ENCODE measurements at places on chromosomes 2 and 18.
A peak's percentile ranks its signal among the peaks of the same experiment; 100 is the strongest.

DNA sequence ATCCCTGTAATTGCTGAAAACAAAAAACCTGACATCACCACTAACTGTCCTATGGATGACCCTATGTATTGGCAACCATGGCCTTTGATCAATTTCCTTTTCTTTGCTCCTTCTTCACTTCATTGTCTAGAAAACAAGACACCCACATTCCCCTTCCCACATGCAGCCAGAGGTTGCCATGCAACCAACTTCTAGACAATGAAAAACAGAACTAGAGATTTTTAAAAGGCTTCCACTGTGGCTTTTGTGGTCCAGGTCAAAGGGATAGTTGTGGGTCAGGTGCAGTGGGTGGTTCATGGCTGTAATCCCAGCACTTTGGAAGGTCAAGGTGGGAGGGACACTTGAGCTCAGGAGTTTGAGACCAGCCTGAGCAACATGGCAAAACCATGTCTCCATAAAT lies 139.3 kb upstream of the DOK6 start:
- no peak for DNase-seq

DNA sequence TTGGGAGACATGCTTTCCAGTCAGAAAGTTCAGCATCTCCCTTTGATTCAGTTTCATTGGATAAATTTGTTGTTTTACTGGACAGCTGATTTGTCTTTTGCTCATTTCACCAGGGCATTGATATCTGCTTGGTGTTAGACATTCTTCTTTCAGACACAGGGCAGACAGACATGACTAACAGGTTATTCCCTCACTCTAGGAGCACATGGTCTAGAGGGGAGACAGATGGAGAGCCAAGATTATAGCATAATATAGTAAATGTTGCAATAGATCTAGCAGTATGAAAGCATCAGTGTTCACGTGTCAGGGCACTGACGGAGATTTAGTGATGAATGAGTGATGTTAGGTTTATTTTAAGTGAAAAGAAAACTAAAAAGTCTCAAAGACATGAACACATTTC lies 187.0 kb upstream of the CYRIA start:
- no peak for DNase-seq

DNA sequence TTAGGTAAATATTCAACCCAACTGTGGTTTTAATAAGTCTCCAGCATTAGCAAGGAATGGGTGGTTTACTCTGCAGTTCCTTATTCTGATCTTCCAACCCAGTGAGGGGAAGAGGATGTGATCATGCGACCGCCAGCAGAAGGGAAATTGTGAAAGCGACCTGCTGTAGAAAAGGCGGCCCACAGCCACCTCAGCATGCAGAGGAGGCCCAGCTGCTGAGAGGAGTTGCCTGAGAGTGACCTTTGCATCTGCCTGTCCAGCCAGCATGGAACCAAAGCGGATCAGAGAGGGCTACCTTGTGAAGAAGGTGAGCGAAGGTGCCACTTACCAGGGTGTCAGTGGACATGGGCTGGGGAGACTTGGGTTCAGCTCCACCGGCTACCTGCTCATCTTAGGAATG lies at the start of gene PLEK:
Gene PLEK, plus strand, starts transcription at position 196 of the 400 bp plus-strand sequence. Its CDS starts 70 bp downstream, at position 266.
- no peak for DNase-seq

DNA sequence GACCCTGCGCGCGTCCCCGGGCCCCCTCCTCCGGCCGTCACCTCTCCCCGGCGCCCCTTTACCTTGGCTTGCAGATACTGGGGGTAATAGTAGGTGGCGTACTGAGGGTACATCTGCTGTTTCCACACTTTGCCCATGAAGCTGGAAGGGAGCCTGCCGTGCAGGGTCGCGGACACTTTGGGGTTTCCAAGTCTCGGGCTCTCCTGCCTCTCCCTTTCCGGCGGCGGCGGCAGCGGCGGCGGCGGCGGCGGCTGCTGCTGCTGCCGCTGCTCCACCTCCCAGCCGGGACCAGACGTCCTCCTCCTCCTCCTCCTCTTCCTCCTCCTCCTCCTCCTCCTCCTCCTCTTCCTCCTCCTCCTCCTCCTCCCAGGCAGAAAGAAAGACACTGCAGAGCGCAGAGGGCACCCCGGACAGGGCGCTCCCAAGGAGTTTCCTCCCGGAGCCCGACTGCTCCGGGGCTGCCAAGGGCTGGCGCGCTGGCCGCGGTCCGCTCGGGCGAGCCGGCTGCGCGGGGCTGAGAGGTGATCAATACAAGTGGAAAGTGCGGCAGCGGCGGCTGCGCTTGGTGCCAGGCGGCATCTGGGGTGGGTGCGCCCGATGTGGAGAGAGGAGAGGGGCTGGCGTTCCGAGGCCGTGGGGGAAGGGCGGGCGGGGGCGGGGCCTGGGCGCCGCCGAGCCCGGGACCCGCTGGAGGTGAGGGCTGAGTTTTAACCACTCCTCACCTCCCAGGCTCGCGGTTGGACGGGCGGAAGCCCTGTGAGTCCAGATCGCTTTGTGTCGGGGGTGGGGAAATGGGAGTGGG lies at the start of gene RBMS1:
Gene RBMS1, minus strand, starts transcription at position 581 of the 802 bp plus-strand sequence. Its CDS starts 444 bp downstream, at position 137.
- DNase-seq = peak; percentile 70

- peak; percentile 57 for DNase-seq
Observed at GRCh38 chr2:26786207-26787028, 562 bp downstream of the CENPA start.

Data from activated naive CD4-positive, alpha-beta T cell treated with anti-CD3 and anti-CD28 coated beads, Interleukin-2, amount 10 ng/mL, durations not matched to agents 7 days and 5 days (primary cell).